Stimulated activated CD8-positive, alpha-beta memory T cell treated with anti-CD3 and anti-CD28 coated beads, Interleukin-4, amount 100 ng/mL, for 48 hours (primary cell): ENCODE measurements at places on chromosomes 13 and 19.
A peak's percentile ranks its signal among the peaks of the same experiment; 100 is the strongest.

DNA sequence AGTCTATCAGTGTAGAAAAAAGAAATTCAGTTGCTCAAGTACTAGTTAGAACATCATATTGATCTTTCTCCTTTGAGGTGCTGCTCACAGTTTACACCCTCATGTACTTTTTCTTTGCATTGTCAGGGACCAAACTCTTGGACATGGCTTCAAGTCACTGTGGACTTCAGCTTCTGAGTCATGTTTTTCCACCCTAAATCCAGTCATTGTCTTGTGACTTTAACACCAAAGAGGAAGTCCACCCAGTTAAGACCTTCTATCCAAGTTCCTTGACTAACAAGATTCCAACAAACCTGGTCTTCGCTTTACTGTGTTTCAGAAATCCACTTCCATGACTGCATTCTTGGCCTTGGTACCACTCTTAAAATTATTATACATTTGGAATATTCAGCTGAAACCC, 206.7 kb upstream of the ARGLU1 start:
- DNase-seq, result no peak

GRCh38 chr19:11123114-11123513, 32.5 kb downstream of the SPC24 start:
- DNase-seq, result no peak

GRCh38 chr19:15923702-15924101, 10.6 kb downstream of the CYP4F11 start:
- DNase-seq, result no peak

- no peak for DNase-seq
Observed at GRCh38 chr19:18844806-18845329, 13.1 kb downstream of the UPF1 start.

- no peak for DNase-seq
Observed at GRCh38 chr13:102628559-102628958, 31.8 kb downstream of the TPP2 start.

DNA sequence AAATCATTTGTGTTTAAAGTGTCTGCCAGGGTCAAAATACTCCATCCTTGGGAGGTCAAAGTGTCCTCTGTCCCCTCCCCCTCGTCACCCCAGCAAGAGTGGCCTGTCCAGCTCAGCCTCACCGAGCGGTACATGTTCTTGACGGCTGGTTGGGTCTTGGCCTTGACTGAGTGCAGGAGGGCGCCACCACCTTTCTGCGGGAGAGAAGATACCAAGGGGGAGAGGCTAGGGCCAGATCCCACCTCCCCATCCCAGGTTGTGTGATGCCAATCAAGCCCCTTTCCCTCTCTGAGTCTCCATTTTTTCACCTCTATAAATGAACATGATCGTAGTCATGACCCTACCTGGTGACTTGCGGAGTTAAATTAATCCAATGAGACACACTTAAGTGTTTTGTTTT, 6.1 kb downstream of the CRB3 start:
- no peak for DNase-seq

DNA sequence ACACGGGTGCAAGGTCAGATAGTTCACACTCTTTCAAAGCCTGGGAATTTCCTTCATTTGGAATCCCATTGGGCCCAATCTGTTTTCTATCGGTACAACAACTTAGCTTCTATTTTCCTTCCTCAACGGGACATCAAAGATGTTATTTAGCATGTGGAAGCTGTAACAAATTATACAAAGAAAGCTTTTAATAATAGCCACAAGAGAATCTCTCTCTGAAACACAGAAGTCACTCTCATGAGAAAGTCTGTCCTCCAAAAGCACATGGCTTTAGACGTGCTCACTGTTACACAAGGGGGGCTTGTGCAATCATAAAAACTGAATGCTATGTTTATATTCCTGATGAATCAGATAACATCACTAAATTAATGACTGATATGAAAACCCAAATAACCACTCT, 28.9 kb upstream of the CYSLTR2 start:
- DNase-seq, result no peak

DNA sequence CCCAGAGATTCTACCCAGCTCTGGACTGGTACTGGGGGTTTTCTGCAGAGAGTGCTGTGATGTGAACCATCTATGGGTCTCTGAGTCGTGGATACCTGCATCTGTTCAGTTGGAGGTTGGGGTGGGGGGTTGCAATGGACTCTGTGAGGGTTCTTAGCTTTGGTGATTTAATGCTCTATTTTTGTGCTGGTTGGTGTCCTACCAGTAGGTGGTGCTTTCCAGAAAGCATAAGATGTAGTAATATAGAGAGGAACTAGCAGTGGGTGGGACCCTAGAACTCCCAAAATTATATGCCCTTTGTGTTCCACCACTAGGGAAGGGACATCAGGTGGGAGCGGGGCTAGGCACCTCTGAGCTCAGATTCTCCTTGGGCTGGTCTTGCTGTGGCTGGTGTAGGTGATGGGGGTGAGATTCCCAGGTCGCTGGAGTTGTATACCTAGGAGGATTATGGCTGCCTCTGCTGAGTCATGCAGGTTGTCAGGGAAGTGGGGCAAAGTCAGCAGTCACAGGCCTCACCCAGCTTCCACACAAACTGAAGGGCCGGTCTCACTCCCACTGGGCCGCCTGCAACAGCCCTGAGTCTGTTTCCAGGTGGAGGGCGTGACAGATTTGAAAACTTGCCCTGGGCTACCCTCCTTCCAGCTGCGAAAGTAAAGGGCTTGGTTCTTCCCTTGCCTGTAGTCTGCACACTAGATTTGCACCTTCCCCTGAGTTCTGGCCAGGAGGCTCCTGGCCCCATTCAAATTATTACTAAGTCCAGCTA, 573.0 kb upstream of the SLITRK1 start:
- DNase-seq, result no peak

DNA sequence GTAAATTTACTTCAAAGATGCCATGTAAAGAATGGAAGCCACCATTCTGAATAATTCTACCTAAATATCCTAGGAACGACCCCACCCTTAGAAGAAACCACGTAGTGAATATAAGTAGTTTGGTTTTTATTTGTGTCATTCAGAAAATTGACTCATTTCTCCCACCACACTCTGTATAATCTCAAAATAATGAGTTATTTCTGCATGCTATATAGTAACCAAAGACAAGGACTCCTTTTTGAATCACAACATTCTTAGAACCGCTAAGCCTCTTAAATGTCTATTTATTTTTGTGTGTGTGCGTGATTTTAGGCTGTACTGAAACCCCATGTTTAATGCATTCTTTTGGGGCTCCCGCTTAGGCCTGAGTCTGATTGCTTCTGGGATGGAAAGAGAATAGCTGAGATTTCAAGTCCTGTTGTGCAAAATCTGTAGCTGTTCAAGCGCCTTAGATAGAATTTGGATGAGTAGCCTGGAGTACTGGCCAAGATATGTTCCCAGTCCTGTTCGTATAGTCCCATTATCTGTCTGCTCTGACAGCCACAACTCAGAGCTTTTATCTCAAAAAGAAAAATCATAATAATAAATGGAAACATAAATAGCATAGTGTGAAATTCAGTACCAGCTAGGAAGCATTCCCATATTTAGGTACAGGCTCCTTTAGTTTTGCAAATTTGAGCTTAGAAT, 532.4 kb upstream of the NBEA start:
- DNase-seq, result no peak

DNA sequence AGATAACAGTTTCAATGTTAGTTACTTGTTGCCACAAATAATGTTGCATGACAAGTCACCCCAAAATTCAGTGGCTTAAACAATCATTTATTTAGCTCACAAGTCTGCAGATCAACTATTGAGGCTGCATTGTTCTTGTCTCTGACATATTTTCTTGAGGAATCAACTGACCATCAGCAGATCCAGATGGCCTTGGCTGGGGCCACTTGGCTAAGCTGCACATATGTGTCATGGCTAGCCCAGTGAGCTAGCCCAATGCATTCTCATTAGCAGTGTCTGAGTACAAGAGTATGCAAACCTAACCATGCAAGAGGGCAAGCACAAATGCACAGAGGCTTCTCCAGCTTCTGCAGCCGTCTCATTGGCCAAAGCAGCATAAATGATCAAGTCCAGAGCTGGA, 180.4 kb downstream of the DNAJC15 start:
- DNase-seq, result no peak

- DNase-seq, result no peak
Observed at GRCh38 chr19:31529121-31529520, 179.9 kb upstream of the TSHZ3 start.

DNA sequence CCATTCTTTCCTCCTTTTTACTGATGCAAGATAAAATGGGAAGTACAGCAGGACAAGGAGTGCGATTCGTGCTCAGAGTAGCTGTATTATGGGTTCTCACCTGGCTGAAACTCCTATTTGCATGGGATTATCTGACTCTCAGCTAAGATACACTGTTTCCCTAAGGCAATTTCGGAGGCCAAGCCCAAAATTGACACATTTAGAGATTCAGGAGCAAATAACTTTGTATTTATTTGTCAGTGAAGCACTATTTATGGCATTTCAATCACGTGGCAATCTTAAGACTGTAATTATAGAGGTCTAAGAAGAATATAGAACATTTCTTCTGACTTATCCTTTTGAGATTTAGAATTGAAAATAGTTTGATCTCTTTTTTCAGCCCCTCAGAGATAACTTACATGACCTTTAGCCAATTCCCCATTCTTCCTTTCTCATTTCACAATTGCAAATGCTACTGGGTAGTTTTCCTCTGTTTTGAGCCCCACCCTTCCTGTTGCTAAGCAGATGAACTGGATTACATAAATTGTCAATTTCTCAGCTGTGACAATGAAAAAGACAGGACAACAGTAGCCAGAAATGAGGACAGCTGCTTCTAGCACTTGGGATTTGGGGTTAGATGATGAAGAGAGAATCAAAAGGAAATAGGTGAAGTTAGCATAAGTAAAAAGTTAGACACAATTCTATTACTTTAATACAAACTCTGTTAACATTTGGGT, 122.7 kb upstream of the FRY start:
- DNase-seq, result no peak

GRCh38 chr19:35895911-35896642, 4.3 kb downstream of the NFKBID start:
- DNase-seq, result no peak

GRCh38 chr19:6533746-6534418, 3.1 kb downstream of the TNFSF9 start:
- DNase-seq, result no peak

- DNase-seq, result no peak
Observed at GRCh38 chr13:39397226-39397895, 205.6 kb downstream of the LHFPL6 start.

DNA sequence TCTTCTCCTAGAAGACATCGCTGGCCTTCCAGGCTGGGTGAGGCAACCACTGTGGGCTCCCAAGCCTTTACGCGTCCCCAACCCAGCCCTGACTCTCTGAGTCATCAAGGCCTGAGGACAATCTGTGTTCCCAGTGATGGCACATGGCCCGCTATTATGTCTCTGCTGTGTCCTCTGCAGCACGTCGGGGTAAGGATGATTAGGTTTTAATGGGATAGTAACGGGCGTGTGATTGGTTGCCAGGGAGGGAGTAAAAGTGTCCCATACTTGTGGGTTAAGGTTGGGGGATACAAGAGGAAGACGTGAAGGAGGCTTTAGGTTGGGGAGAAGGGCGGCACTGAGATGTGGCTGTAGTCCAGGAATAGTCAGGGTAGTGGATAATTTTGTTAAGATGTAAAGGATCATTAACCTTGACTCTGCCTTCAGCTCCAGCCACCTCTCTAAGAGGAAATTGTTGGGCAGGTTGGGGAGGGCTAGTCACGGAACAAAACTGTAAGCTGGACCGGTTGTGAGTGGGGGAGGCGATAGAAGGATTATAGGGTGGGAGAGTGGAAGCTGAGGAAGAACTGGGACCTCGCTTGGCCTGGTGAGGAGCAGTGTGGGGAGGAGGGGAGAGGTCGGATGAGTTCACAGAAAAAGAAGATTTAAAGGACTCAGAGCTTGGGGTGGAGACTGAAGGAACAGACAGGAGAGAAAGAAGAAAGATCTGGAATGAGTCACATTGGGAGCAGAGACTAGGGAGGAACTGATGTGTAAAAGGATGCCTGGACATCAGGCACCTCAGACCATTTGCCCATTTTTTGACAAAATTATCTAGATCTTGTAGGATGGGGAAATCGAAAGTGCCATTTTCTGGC, 27.9 kb upstream of the IGFL1 start:
- DNase-seq, result no peak

GRCh38 chr19:44142059-44142433, 692 bp downstream of the ZNF234 start:
- peak; percentile 29 for DNase-seq

DNA sequence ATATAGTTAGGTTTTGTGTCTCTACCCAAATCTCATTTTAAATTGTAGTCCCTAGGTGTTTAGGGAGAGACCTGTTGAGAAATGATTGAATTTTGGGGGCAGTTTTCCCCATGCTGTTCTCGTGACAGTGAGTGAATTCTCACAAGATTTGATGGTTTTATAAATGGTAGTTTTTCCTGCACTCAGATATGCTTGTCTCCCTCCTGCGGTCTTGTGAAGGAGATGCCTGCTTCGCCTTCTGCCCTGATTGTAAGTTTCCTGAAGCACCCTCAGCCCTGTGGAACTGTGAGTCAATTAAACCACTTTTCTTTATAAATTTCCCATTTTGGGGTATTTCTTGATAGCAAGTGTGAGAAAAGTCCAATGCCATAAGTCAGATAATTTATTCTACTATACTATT, 1977.5 kb upstream of the PCDH20 start:
- DNase-seq, result no peak

GRCh38 chr19:49427855-49428546, 2.8 kb downstream of the GFY start:
- DNase-seq, result peak; percentile 51

DNA sequence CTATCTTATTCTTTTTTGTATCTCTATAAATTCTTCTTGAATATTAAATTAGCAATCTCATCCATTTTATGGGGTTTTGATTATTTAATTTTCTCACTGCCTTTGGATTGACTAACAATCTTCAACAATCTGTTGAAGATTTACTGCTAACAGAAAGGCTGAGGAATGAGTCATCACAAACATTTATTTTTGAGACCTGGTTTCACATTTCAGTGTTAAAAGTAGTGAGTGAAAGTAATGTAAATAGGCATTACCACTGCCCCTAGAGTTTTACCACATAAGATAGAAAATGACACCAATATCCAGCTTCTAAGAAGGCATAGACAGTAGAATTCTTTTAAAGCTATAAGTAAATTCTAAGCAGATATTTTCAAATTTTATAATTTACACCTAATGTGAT, 472.8 kb downstream of the OLFM4 start:
- DNase-seq, result no peak

DNA sequence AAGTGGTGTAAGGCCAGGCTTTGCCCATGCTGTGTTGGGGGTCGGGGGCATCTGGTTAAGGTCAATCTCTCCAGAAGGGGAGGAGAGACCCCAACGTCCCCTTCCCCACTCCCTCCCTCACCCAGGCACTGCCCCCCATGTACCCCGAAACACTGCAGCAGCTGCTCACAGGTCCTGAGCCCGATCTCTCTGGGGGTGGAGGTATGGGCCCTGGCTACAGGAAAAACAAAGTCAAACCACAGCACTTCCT, 10.2 kb downstream of the CAPN12 start:
- no peak for DNase-seq

- no peak for DNase-seq
Observed at GRCh38 chr13:98054301-98054700, 88.6 kb upstream of the FARP1 start.

DNA sequence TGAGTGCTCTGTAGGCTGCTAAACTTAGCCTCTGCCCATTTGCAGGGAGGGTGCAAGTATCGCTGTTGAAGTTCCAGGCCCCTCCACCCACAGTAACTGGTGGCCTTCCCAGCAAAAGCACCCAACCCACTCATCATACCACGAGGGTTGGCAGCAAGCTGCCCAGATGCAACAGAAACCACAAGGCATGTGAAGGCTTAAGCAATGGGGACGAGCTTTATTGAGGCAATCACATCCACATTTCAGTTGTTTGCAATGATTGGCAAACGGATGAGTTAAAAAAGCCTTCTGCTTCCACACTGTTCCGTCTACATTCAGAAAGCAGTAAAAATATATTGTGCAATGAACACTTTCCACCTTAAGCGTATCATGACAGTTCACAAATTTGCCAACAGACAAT, 10.3 kb downstream of the GJB6 start:
- DNase-seq, result no peak
